ENCODE measurements at places on chromosomes 5 and 9.

- DNase-seq, result no peak
Observed at GRCh38 chr9:94029932-94030317, 54.3 kb upstream of the PTPDC1 start.

- no peak for DNase-seq
Observed at GRCh38 chr5:174732036-174733020, 7.9 kb downstream of the MSX2 start.

DNA sequence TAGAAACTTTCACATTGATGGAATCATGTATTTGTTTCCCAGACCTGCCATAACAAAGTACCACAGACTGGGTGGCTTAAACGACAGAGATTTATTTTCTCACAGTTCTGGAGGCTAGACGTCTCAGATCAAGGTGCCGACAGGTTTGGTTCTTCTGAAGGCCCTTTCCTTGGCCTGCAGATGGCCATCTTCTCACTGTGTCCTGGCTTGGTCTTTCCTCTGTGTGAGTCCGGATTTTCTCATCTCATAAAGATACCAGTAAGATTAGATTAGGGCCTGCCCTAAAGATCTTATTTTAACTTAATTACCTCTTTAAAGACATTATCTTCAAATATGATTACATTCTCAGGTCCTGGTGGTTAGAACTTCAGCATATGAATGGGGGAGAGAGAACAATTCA is 5.8 kb downstream of the USP20 start:
- no peak for DNase-seq

- DNase-seq, result no peak
Observed at GRCh38 chr5:100516285-100516684, 18.9 kb upstream of the FAM174A start.

- DNase-seq, result no peak
Observed at GRCh38 chr5:122844136-122844909, 1.1 kb upstream of the SNX24 start.

DNA sequence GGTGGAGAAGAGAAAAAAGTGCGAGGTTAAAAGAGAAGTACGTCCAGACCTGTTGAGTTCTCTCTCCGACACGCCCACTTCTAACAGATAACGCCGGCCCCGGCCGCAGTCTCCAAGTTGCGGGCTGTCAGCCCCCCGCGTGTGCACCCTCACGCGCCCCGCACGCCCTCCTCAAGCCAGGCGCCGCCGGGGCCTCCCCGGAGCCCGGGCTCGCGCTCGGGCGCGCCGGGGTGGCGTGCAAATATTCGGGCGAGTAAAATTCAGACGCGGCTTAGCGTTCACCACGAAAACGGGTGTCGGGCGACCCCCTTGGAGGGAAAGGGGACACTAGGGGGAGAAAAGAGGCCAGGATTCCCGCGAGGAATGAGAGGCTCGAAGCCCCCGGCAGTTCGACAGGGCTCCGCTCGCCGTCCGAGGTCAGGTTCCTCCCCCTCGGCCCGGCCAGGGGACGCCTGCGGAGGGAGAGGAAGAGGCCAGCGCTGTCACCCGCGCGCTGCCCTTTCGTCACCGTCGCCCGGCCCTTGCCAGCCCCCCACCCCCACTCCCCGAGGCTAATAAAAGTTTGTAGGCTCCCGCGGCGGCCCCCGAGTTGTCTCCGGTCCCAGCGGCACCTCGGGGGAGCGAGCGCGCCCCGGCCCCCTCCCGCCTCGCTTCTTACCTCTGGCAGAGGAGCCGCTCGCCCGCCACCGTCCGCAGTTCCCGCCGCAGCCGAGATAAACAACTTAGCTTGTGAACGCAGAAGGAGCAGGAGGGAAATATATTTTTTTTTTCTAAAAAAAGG is 743 bp downstream of the NR3C1 start:
- DNase-seq, result peak; percentile 22

GRCh38 chr5:177368869-177369644 is 11.3 kb downstream of the RGS14 start:
- no peak for DNase-seq

DNA sequence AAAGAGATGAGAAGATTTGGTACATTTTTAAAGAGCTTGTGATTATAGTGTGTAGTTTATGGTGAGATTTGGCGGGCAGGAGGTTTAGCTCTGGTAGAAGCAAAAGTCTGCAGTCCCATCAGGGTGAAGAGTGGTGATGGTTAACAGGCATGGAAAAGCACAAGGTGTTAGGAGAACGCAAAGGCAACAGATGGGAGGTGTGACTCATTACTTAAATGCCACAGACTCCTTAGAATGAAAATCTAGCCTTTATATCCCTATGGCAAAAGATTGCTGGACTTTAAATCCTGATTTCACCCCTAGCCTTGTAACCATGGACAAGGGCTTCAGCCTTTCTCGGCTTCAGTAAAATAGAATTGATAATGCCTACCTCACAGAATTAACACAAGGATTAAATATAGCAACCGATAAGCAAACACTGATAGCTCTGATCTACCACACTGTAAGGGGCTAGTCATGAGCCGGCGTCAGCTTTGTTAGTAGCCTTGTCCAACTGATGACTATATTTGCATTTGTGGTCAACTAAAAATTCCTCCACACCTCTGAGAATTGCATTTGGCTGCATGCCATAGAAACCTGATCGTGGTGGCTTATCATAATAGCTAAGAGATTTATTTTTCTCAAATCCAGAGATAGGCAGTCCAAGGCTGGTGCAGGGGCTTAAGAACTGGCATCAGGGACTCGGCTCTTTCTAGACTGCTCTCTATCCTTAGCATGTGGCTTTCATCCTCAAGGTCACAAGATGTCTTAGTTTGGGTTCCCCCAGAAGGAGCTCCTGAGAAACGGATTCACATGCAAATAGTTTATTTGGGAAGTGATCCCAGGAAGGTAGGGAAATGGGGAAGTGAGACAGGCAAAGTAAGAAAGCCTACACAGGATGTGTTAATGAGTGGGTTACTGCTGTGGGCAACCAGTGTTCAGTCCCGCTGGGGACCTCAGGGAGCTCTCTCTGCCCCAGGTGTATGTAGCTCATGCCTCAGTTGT is 19.6 kb downstream of the MFAP3 start:
- no peak for DNase-seq

DNA sequence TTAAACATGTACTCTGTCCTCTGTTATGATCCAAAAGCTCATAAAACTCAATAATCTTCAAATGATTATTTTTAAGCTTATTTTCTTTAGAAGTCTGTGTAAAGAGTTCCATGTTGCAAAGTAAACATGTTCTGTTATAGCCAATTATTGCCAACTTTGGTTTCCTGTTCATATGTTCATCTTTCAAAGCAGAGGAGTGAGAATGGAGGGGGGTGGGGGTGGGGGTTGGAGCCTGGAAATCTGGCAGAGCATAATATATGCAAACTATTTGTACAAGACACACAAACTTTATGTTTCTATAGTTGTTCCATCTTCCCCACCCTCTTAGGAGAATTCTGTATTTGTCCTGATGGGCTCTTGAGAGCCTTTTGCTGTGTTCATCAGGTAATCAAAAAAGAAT is 135.0 kb downstream of the STARD4 start:
- no peak for DNase-seq

DNA sequence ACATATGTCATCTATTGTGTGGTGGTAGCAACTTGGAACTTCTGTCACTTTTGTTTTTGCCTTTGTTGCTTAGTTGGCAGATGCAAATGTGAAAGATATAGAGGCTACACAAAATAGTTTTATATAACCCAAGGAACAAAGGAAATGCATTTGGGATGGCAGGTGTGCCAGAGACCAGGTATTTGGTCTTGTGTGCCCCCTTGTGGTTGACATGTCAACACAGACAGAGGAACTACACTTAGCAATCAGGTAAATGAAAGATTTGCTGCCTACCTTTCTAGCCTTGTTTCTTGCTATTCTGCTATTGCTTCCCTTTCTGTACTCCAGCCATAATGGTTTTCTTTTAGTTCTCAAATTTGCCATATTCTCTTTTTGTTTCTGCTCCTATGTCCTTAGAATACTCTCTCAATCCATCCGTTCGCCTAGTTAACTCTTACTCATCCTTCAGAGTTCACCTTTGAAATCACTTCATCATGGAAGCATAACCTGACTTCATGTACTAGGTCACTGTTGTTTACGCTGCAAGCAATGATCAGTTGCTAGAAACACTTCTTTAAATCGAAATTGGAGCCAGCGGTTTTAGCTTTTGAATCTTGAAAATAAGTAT is 119.5 kb downstream of the TRPM3 start:
- no peak for DNase-seq

DNA sequence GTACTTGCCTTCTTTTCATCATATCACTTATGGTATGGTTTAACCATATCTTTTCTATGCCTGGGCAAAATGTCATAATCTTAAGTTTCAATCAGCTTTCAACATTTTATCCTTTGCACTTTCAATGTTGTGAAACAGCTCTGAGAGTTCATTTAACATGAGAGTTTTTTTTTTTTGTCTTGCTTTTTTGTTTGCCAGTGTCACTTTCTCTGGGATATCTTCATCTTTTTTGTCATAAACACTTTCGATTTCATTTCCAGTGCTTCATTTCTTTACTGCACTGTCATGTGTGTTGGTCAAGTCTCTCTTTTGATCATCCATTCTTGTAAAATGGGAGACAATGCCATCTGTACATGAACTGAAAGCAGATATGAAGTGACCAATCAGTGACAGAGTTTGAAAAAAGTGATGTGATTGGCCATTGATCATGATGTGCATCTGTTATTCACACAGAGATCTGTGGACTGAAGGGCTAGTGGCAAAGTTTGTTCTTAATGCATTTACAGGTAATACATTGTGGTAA is 7.5 kb upstream of the POU5F2 start:
- no peak for DNase-seq

DNA sequence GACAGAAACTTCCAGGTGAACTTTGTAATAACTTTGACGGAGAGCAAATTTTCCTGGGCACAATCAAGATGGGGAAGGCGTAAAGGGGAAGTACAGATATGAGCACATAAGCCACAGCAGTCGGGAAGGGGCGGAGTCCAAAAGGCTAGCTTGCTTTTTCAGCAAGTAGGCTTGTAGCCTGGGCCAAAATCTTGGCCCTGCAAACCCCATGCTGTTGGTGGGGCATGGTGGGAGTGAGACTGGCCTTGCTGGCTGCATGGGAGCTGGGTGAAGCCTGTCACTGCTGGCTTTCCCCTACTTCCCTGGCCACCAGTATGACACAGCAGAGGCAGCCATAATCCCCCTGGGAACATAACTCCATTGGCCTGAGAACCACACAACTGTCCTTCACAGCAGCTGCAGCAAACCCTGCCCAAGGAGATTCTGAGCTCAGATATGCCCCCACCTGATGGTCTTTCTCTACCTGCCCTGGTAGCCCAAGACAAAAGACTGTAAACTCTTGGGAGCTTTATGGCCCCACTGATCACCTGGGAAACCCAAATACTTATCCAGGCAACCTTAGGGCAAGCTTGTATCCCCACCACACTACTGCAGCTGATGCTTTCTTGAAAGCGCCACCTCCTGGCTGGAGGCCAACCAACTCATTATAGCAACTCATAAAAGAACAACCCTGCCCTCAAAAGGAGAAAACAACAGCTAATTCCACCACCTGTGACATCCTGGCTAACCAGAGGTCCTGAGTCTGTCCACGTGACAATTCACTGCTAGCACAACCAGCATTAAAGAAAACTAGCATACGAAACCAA is 24.0 kb downstream of the DCTN4 start:
- no peak for DNase-seq

- DNase-seq, result no peak
Observed at GRCh38 chr5:165805756-165806155, 2300.3 kb downstream of the MAT2B start.

GRCh38 chr5:74639807-74640449 is 600 bp downstream of the ENC1 start:
- peak; percentile 16 for DNase-seq

DNA sequence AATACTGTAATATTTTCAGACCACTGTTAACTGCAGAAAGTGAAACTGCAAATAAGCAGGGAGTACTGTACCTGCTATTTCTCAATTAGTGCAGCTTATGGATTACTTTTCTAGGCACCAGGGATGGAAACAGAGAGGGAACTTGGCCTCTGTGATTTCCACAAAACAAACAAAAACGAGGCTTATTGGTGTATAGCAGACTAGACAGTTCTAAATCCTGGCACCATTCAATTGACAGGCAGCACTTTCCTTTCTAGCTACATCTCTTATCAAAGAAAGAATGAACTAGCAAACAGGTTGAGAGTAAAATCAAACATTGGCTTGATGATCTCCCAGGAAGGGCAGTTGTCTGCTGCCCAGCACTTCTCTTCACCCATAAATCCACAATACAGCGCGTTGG is 16.0 kb upstream of the IL33 start:
- DNase-seq, result no peak

DNA sequence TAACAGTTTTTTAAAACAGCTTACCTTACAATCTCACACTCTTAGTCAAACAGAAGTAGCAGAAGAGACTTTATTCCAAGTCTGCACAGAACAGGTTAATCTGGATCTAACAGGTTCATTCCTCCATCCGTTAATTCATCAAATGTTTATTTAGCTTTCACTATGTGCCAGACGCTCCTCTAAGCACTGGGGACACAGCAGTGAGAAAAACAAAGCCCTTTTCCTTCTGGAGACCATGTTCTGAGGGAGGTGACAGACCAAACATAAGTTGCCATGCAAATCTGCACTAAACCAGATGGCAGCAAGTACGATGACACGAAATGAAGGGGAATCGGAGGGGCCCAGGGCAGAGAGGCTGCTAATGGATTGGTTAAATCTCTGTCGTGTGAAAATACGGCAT is 17.1 kb upstream of the GLIPR2 start:
- no peak for DNase-seq

GRCh38 chr5:31416547-31416946 is 115.3 kb downstream of the DROSHA start:
- DNase-seq, result no peak

GRCh38 chr9:115910959-115911358 is 242.6 kb upstream of the PAPPA start:
- no peak for DNase-seq

DNA sequence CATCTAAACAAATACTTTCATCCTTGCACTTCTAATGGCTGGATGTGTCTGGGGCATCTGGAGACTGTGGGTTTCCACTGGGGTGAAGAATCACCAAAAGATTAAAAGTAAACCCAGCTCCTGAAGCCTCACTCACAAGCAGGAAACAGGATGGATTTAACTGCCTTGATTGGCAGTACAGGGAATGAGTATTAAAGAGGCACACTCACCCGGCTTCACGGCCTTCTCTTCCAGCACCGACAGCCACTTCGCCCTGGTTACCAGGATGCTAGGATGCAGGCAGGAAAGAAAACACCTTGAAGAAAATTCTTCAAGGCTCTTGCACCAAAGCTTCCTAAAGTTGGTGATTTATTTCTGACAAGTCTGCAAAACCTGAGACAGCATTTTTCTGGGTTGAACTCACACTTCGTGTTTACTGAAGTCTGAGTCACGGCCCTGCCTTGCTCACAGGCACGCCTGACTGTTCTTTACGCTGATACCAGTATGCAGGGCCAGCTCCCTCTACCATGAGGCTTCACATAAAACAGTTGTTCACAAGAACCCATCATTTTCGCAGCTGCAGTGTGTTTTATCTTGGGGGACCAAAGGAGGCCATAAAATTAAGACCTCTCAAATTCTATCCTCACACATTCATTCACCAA is 56.5 kb upstream of the ZNF354A start:
- DNase-seq, result no peak

DNA sequence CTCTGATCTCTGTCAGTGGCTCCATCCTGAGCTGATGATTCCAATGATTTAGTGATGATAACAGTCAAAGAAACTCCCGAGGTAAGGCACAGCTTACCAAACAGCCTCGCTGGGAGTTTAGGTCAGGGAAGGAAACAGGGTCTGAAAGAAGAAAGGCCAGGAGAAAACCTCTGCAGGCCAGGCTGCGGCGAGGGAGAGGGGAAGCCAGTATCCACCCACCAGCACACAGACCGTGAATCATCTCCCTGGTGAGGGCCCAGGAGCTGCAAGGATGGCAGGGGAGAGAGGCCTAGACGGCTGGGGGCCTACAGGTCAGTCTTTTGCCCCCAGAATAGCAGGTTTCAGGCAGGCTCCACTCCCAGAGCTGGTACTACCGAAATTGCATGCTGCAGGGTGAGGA is 590.5 kb downstream of the CCDC171 start:
- DNase-seq, result no peak

Measured in stimulated activated CD4-positive, alpha-beta T cell treated with anti-CD3 and anti-CD28 coated beads, Interleukin-15, amount 100 ng/mL, for 1 hour (primary cell).